Iris pigment epithelial cell (primary cell): ENCODE measurements at places on chromosomes 1 and 21.

DNA sequence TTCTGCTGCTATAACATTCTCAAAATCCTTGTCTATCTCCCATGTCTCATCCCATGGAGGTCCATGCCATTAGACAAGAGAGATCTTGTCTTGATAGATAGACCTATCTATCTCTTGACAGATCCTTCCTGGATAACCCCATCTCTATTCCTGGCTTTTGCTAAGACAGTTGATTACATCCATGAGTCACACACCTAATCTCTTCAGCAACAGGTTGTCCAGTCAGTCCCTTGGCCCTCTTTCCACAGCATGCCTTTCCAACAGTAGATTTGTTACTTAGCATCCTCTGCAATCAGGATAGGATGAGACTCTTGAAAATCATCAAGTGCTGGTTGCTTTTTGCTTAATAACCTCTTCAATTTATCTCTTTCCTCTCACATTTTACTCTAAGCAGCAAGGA lies 46.6 kb downstream of the TRMT1L start:
- peak; percentile 9 for DNase-seq

DNA sequence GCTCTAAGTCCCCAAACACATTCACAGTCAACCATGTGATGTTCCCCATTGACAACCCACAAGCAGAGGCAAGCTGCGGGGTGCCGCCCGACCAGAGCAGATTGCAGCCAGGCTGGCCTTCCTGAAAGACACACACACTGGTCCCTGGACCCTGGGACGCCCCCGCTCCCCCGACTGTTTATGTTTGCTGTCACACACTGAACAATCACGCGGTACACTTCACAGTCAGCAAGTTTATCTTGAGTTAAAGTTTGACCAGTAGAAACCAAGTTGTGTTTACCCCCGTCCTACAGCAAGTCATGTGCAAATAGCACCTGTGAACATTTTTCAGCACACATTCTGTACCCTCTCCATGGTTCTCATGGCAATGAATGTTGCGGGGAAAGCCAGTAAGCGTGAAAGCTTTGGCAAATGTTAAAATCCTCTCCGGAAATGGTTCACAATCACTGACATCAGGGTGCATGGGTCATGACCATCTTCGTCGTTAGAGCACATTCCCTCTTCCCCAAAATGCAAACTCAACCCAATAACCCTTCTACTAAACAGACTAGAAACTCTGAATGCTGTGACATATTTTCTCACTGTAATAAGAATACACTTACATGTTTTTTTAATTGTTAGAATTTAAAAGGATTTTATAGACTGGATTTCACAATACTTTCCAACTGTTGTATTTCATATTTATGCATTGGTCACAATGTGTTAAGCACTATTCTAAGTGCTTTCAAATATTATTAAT lies 33.3 kb upstream of the IRF2BP2 start:
- no peak for DNase-seq

DNA sequence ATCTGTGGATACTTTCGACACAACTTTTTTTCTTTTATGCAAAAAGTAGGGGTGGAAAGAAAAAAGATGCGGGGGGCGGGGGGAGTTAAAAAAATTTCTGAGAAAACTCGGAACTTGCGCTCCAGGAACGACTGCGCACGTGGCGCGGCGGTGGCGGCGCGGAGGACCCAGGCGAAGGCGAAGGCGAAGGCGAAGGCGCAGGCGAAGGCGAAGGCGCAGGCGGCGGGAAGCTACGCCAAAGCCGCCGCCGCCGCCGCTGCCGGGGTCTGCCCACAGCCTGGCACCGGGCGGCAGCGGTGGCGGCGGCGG lies 208 bp upstream of the BARHL2 start:
- DNase-seq, result no peak

DNA sequence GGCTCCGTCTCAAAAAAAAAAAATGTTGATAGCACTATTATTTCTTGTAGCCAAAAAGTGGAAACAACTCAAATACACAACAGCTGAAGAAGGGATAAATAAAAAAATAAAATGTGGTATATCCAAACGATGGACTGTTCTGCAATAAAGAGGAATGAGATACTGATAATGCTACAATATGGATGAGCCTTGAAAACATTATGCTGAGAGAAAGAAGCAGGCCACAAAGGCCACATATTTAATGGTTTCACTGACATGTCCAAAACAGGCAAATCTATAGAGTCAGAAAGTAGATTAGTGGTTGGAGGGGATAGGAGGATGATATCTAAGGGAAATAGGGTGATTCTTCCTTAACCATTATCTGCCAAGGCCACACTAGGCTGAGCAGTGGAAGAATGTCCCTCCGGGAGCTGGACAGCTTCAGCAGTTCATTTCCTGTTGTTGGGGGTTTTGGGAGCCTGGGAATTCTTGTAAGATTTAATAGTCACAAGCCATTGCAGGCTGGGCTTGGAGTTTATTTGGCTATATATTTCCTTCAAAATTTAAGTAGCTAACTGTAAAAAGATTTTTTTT lies 53.5 kb downstream of the ST3GAL3 start:
- peak; percentile 25 for DNase-seq

DNA sequence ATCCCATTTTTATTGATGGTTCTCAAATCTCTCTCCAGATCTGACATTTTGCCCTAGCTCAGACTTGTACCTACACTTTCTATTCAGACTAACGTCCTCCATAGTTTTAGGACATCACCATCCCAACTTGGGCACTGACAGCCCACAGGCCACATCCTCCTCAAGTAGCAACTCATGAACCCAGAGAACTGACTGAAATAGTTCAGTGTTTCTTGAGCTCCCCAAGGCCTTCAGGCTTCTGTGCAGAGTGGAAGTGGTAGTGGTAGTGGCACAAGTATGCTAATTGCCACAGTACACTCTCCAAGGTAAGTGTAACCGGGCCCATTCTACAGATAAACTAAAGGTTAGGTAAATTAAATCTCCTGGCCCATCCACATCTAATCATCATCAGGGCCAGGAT lies 112.6 kb downstream of the SLC45A1 start:
- DNase-seq, result no peak

DNA sequence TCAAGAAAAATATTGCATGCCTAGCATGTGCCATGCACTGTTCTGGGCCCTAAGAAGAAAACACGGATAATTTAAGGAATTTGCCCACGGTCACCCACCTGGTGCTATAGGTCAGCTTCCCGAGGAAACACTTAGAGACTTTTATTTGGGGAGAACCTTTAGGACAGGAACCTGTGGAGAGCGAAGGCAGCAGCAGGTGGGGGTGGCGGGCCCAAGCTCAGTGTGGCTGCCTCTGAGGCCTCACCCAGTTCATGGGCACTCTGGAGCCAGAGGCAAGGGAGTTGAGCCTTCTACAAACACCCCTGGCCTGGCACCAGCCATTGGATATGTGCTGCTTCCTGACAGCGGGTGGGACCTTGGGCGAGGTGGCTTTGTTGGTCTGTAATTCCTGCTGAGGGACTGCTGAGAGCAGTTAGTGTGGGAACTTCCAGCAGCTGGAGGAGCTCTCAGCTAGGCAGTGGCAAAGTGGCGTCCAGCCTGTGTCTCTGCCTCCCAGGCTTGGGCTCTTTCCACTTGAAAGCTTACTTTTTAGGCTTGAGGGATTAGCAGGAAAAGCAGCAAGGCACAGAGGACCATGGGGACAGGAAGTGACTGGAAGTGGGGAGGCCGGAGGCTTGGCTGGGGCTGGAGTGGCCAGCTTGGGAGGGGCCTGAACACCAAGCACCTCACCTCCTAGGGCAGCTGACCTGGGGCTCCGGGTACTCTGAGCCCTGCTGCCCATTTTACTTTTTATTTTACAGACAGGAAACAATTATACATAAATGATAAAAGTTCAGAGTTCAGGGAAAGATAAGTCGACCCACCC lies 19.1 kb downstream of the MRPL37 start:
- DNase-seq, result no peak

- no peak for DNase-seq
These were observed 9.6 kb upstream of the RFX5 start for GRCh38 chr1:151356696-151357095.

- DNase-seq, result peak; percentile 39
These were observed 38.5 kb downstream of the ABCD3 start for GRCh38 chr1:94456736-94457135.

DNA sequence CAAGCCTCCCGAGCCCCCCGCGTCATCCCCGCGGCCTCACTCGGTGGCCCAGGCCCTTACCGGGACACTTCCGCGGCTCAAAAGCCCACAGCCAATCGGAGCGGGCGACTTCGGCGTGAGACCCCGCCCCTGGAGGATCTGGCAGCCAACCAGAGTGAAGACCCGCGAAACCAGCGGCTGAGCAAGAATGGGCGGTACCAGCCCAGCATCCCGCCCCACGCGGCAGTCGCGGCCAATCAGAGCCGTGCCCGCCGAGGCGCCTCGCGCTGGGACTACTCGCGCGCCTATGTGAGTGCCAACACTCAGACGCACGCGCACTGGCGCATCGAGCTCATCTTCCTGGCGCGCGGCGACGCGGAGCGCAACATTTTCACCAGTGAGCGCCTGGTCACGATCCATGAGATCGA lies 22.5 kb downstream of the DISP3 start:
- no peak for DNase-seq

GRCh38 chr1:167898578-167899222 lies 15.2 kb downstream of the ADCY10 start:
- no peak for DNase-seq

DNA sequence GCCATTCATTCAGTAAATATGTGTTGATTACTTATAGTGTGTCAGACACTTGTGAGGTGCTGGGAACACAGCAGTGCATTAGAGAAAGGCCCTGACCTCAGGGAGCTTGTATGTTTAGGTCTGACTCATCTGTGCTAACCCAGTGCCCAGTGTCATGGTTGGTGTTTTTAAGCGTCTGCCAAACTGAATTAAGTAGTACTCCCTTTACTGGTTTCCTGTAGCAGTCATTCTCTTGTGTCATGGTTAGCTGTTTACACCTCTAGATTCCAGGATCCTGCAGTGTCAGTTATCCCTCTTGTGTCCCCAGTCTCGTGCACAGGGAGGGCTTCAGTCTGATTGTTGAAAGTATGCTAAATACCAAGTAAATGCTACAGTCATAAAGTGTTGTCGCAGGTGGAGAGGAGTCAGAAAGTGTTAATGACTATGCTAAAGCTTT lies 14.2 kb downstream of the UCK2 start:
- DNase-seq, result peak; percentile 76

DNA sequence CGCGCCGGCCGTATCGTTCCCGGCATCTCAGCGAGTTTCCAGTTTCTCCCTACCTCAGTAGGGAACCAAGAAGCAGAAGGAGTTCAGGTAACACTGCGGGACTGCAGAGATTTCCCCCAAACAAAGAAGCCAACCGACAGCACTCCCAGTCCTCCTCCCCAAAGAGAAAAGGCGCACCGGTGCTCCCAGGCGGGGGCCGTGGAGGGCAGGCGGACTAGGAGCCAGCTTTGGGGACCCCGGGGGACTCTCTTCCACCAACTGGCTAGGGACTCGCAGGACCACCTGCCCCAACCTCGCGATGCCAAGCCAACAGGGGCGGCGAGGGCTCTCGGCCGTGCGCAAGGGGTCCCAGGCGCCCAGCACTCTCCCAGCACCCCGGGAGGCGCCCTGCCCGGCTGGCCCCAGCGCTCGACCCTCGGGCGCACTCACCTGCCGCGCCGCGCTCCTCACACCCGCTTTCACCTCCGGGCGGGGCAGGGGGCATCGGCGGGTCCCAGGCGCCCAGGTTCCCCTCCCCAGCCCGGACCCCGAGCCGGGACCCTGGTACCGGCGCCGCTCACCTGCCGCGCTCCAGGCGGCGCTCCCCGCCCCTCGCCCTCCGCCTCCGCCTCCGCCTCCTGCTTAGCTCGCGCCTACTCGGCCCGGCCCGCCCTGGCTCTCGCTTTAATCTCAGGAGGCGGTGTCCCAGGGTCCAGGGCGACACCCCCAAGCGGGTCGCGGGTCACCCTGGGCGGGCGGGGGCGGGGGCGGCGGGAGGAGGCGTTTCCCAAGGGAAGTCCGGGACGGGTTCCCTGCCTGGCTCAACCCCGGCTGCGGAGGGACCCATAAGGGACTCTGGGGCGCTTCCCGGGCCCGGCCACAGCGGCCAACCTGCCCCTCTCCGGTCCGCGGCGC lies at the start of gene TMPRSS2:
TMPRSS2 (minus strand) TSS at position 638 of the 894 bp plus-strand sequence. CDS start 10,025 bp downstream, outside the sequence.
- DNase-seq, result no peak

DNA sequence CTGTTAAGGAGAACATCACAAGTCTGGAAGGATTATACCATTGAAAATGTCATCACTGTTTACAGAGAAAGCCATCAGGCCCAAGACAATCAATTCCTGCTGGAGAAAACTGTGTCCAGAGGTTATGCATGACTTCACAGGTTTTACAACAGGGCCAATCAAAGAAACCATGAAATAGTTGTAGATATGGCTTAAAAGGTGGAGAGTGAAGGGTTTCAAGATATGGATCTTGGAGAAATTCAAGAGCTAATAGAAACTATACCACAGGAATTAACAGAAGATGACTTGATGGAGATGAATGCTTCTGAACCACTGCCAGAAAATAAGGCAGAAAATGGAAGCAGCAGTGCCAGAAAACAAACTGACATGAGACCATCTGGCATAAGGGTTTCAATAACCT lies 30.2 kb downstream of the USP1 start:
- peak; percentile 32 for DNase-seq

DNA sequence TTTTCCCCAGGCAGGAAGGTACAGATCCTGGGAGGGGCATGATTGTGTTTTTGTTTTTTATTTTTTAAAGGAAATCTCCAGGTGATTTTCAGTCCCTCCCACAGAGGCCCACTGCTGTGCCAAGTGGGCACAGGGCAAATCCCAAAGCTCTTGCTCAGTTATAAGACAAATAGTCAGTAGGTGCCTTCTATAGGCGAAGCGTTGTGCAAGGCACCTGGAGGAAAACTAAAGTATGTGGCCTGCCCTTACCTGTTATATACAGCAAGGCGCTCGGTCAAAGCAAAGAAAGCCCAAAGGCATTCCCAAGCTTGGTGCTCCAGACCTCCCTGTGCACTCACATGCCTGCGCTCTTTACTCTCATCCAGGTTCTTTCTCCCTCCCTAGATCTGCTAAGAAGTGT lies 81.0 kb downstream of the KCNJ15 start:
- DNase-seq, result no peak

GRCh38 chr1:61338899-61339298 lies 256.5 kb downstream of the NFIA start:
- no peak for DNase-seq

GRCh38 chr1:84675106-84675505 lies 15.2 kb downstream of the SSX2IP start:
- no peak for DNase-seq

DNA sequence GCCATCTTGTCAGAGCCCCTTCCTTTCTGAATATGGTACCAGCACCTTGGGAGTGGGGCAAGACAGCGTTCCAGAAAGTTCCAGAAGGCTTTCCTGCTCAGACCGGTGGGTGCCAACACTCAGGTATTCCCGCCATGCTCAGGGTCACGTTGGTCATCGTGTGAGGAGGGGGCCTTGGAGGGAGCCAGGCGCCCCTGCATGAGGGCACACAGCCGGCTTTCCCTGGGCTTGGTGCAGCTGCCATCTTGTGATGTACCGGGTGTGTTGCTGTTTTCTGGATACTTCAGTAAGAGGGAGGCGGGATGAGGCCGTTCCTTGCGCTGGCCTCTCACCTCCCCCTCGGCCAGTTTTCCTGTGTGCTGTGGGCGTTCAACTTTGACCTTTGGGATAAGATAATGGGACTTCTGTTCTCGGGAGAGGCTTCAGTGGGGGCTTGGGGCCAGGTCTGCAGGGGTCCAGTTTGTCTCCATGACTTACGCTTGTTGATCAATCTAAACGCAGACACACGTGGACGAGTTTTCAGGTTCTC lies 69.7 kb downstream of the PRDM16 start:
- no peak for DNase-seq

- peak; percentile 33 for DNase-seq
These were observed 96.4 kb downstream of the UBR4 start for GRCh38 chr1:19113697-19114092.

GRCh38 chr1:176735201-176735600 lies 272.2 kb downstream of the PAPPA2 start:
- DNase-seq, result no peak

- no peak for DNase-seq
These were observed 9.9 kb upstream of the GPR161 start for GRCh38 chr1:168146626-168147025.
